NCI-H774 (cell line): ENCODE measurements at places on chromosomes 3 and 15.

- DNase-seq: no peak
These were observed 454.8 kb downstream of the EPHA6 start for GRCh38 chr3:97269202-97269601.

DNA sequence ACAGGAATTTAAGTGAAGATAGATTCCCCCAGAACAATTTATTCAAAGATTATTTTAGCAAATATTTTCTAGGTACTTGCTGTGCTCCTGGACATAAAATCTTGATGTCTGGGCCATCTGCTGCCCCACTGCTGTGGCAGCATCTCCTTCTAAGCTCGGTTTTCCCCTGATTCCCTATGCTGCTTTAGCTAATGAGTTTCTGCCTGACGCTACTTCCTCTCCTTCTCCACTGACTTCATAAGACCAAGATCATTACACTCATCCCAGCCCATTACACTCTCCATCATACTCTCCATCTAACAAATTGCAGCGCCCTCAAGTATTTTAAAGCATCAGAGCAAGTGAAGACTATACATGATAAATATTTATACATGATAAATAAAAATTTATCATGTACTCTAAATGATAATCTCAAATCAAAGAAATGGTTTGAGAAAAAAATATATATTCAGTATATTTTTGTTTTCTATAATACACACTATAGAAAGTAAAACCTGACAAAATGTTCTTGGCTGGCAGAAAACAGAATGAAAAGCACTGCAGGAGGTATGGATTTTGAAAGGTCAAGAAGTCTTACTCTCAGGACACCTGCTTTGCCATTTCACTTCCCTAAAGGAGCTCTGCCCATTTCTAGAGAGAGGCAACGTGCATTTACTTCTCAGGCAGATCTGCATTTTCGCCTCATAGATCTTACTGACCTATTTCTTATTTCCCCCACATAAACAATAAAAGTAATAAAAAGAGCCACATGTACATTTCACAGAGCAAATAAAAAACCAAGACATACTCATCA is 232.0 kb downstream of the KCNMB2 start:
- DNase-seq: no peak

DNA sequence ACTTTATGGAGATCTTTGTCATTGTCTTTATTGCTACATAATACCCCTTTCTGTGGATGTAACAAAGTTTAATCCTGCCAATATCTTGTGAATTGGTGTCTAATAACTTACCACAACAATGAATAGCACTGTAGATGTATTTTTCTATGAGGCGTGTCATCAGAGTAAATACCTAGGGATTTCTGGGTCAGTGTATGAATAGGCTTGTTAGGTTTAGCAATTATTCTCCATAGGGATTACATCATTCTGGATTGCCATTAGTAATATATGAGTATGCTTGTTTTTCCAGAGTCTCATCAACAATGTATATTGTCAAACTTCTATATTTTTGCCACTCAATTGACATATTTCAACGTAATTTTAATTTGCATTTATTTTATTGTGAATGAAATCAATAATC is 67.9 kb downstream of the UNC13C start:
- no peak for DNase-seq

- DNase-seq: no peak
These were observed 46.8 kb downstream of the ST6GAL1 start for GRCh38 chr3:186976837-186977750.

GRCh38 chr3:14368146-14368545 is 34.3 kb upstream of the SLC6A6 start:
- no peak for DNase-seq

DNA sequence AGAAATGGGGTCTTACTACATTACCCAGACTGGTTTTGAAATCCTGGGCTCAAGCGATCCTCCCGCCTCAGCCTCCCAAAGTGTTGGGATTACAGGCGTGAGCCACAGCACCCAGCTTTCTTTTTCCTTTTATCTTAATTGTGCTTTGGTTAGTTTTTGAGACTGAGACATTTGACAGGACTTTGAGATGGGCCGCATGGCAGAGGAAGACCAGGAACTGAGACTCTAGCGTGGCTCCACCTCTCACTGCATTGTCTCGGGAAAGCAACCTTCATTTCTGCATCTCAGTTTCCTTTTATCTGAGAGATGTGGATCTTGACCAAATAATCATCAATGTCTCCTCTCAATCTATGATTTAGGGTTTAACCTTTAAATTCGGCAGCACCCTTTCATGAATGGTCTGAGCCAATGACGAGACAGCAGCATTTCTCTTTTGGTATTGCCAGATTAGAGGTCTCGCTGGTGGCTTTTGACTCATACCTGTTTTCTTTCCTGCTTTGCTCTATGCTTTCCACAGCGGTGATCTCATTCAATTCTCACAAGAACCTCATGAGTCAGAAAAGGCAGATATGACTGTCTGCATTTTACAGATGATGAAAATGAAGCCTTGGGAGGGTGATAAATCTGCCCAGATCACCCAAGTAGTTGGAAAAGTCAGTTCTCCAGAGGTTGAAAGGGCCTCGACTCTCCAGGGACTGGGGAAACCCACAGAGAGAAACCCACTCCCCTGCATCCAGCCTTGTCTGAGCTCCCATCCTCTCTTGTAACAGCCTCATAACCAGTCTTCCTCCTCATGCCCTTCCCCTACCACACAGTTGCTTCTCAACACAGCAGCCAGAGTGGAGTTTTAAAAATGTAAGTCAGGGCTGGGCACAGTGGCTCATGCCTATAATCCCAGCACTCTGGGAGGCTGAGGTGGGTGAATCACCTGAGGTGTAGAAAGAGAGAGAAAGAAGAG is 84.8 kb upstream of the FOXB1 start:
- DNase-seq: no peak

- DNase-seq: no peak
These were observed 24.6 kb downstream of the ALDH1L1 start for GRCh38 chr3:126155819-126156218.

- peak; percentile 7 for DNase-seq
These were observed 27.8 kb upstream of the ITPKA start for GRCh38 chr15:41465822-41466421.

DNA sequence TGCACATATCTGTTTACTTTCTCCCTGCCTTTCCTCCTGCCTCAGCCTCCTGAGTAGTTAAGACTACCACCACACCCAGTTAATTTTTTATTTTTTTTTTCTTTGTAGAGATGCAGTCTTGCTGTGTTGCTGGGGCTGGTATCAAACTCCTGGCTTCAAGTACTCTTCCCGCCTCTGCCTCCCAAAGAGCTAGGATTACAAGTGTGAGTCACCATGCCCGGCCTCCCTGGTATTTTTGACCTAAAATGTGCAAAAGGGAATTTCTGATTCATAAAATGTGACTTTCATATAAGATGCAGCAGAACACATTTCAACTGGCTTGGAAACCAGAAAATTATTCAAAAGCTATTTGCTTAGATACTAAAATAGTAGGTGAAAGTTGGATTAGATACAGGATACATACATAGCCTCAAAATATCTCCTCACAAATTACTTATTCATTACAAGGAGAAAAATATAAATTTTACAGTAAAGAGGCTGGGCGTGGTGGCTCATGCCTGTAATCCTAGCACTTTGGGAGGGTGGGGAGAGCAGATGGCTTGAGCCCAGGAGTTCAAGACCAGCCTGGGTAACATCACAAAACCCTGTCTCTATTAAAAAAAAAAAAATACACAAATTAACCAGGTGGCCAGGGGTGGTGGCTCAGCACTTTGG is 32.0 kb downstream of the MAP4 start:
- no peak for DNase-seq

DNA sequence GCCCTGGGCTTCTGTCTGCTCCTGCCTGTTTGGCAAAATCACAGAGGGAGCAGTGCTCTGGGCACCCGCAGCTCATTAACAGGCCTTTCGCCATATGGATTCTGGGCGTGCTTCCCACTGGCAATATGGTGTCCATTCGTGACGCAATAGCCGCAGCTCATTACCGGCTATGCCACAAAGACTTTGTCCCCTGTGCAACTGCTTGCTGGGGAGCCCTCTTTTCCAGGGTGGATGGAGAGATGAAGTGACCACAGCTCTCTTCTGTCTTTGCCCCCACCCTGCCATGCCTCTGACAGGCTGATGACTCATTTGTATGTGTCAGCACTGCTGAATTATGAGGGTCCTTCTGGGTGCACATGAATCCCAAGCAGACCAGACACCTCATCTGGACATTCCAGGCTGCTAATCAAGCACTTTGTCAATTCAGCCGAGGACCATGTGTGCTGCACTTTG is 214.3 kb upstream of the FEZF2 start:
- no peak for DNase-seq

GRCh38 chr3:69594286-69594685 is 145.0 kb upstream of the MITF start:
- DNase-seq: no peak

DNA sequence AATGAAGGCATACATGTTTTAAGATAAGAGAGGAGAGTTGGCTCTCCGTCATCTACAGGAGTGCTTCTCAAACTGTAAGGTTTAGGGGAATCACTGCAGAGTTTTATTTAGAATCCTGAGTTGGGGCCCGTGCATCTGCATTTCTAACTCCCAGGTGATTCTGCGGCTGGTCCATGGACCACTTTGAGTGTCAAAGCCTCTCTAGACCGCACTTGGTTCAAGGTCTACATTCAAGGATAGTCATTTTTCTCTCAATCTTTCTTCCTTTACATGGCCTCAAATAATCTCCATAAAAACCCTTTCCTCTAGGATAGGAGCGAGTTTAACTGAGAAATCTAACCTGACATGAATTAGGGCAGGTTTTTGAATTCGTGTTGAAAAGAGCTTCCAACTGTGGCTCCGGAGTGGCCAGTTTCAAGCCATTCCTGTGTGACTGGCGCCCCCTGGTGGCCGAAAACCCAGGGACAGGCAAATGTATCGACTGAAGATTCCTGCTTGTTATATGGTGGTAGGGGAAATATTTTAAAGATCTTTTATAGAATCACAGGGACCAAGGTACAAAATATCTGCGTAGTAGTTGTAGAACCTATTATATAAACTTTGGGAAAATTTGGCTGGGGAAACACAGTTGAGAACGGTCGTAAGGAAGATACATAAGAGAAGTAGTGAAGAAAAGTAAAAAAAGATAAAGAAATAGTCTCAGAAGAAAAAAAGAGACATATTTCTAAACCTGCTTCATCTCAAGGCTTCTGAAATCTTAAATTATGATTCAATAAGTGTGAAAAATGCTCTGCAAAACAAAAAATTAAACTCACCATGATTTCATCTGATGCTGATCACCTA is 11.9 kb downstream of the GABRR3 start:
- peak; percentile 76 for DNase-seq

DNA sequence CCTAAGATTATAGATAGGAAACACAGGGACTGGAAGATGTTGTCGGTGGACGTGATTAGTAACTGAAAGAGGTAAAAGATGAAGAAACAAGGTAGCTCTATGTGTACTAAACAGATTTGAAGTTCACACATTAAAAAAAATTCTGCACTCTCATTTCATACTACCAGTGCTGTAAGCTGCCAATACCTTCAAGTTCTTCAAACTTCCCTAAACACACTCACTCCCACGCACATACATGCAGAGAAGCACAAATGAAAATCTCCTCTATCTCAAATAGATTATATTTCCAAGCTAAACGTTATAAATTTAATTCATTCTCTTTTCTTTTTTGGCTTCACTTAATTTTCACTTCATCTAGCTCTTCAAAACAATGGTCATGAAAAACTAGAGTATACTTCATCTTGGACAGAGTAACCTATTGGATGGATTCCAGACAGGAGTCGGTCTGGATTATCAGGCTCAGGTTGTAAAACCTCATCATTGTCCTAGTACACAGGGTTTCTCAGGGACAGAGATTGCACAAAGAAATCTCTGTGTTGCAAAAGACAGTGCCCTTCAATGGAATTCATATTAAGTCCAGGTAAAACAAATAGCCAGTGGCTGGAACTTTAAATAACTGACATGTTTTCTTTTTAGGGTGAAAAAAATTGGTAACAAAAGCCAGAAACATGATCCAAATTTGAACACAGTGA is 408.1 kb upstream of the ZNF385D start:
- DNase-seq: no peak

- no peak for DNase-seq
These were observed 878.0 kb downstream of the PDCD6IP start for GRCh38 chr3:34676436-34676835.
